ENCODE measurements at places on chromosomes 7 and 10.

DNA sequence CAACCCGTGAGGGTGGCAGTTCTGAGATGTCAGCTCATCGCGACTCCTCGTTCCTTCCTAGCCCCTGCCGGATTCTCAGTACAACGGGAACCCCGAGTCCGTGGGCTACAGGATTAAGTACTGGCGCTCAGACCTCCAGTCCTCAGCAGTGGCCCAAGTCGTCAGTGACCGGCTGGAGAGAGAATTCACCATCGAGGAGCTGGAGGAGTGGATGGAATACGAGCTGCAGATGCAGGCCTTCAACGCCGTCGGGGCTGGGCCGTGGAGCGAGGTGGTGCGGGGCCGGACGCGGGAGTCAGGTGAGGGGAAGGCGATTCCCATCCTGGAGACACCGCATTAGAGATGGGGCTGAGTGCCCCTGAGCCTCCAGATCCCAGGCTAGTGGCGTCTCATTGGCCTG, 568.1 kb upstream of the FOXK1 start:
- no peak for DNase-seq

- DNase-seq, result no peak
Measured at GRCh38 chr10:93542358-93542791, 24.1 kb upstream of the FFAR4 start.

- no peak for DNase-seq
Measured at GRCh38 chr10:126315494-126316177, 72.6 kb downstream of the ADAM12 start.

DNA sequence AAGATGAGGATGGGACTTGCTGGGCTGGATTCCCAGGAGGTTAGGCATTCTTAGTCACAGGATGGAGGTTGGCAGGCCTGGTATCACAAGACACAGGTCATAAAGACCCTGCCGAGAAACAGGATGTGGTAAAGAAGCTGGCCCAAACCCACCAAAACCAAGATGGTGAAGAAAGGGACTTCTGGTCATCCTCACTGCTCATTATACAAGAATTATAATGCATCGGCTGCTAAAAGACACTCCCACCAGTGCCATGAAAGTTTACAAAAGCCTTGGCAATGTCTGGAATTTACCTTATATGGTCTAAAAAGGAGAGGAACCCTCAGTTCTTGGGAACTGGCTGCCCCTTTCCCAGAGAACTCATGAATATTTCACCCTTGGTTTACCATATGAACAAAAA, 345.5 kb upstream of the POM121L12 start:
- DNase-seq, result no peak

GRCh38 chr10:115850666-115851065, 422.3 kb downstream of the GFRA1 start:
- DNase-seq, result no peak

- no peak for DNase-seq
Measured at GRCh38 chr7:29471444-29472138, 92.0 kb upstream of the PRR15 start.

DNA sequence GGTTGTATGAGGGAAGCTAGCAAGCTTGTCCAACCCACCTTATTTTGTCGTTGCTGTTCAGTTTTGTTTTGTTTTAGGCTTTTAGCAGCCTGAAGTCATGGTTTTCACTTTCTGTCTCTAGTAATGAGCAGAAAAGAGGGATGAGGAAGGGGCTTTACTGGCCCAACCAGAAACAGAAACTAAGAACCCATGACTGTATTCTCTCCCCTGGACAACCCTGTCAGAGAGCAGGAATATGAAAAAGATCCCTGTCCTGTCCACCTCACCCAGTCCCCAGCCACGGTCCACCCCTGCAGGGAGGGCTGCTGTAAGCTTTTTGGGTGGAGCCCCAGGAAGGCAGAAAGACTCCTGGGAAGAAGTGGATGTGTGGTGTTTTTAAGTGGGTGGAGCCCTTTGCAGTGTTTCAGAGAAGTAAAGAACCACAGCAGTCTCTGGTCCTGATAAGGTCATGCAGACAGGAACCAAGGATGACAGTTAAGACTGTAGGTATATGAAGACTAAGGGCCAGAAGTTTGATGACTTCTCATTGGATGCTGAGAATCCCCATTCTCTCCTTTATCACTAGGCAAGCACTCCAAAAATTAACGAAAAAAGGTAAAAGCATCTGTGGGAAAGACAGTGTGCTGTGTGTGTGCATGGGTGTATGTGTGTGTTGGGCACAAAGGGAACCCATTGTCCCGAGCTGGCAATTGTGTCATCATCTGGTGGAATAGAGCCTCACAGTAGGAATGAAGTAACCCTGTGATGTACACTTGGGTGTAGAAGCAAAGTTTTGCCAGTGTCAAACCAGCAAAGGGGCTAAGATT, 13.8 kb downstream of the MRPL32 start:
- DNase-seq, result no peak
